ENCODE measurements at places on chromosomes 4 and X.

DNA sequence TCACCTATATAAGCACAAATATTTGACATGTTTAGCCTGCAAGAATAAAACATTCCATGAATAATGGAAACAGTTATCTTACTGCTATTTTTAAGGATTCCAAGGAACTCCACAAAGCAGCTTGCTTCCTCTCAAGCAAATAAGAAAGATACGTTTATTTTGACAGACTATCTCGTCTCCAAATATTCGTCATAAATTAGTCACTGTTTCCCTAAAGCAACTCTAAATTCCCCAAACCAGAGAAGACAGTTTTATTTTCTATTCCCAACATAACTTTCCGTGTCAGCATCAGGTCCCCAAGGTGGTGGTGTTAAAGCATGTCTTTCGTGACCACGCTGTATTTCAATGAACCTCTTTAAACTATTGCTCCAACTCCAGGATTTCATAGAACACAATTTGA lies 24.3 kb upstream of the DKK2 start:
- no peak for DNase-seq

DNA sequence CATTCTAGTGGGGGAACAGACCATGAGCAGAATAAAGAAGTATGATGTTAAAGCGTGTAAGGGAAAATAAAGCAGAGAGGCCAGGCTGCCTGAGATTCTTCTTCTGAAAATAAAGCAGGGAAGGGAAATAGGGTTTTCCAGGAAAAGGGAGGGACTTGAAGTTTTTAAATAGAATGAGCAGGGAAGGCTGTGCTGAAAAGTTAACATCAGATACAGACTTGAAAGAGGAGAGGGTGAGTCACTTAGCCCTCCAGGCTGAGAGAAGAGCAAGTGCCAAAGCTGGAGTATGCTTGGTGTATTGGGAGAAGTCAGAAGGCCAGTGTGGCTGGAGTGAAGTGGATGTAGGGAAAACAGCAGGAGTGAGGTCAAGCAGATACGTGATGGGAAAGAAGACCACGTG lies 10.0 kb upstream of the PLK4 start:
- DNase-seq: no peak

DNA sequence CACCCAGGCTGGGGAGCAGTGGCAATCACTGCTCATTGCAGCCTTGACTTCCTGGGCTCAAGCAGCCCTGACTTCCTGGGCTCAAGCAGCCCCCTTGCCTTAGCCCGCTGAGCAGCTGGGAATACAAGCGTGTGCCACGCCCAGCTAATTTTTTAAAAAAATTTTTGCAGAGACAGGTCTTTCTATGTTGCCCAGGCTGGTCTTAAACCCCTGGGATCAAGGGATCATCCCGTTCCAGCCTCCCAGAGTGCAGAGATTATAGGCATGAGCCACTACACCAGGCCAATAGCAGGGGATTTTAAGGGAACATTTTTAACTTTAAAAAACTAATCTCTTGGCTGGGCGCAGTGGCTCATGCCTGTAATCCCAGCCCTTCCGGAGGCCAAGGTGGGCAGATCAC lies 5.3 kb upstream of the SLC34A2 start:
- DNase-seq: no peak

DNA sequence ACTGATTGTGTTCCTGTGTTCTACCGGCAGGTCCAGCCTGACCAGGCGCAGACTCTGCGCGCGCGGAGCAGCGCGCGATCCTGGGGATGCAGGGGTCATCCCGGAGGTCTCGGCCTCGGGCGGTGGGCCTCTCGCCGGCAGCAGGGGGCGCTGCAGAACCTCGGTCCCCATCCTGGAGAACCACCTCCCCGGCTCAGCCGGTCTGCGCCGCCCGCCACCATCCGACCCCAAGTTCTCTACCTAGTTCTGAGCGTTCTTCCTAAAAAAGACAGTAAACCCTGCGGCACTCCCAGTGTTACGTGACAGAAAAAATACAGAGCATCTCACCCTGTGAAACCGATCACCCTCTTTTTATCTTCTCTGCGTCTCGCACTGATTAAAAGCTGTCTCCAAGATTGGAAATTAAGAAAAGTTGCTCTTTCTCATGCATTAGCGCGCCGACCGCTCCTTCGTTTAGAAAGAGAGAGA lies 1.6 kb downstream of the TRPC3 start:
- peak; percentile 0 for DNase-seq

DNA sequence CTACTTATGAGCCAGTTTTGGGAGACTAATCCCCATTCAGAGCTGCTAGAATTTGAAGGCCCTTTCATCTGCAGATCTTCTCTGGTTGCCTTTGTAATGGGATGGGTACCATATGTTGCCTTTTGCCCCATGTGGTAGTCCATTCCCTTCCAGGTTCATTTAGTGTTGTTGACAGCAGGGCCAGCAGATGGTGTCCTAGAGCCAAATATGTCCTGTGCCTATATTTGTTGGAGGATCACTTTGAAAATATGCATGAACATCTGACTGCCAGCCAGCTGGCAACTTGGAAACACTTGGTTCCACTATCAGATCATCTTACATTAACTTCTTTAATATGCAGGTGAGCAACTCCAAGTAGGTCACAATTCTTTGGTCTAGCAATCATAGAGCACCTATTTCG lies 30.4 kb downstream of the CFAP299 start:
- peak; percentile 59 for DNase-seq

- DNase-seq: no peak
Observed at GRCh38 chrX:40573763-40574162, 7.0 kb upstream of the ATP6AP2 start.

- DNase-seq: no peak
Observed at GRCh38 chr4:138611721-138612120, 369.6 kb upstream of the SLC7A11 start.

DNA sequence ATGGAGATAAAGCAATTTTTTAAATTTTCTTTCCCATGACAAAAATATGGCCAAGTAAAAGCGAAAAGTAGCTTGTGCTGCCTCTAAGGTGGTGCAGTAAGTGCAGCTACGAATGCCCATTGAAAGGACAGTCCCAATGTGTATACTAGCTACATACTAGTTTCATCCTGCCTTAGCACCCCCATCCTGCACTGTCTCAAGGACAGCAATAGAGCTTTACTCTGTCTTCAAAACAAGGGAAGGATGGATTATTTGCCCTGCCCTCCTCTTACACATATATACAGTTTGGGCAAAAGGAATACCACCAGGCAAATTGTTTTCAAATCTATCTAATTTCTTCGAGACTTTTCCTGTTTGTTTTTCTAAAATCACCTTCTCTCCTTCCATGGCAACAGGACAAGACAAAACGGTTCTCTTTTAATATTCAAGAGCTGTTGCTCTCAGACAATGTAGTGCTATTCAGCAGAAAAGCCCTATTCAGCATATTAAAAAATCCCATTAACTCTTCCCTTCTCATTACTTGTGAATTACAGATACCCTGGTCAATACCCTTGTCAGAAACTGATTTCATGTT lies 75.1 kb upstream of the SLC7A11 start:
- DNase-seq: no peak

DNA sequence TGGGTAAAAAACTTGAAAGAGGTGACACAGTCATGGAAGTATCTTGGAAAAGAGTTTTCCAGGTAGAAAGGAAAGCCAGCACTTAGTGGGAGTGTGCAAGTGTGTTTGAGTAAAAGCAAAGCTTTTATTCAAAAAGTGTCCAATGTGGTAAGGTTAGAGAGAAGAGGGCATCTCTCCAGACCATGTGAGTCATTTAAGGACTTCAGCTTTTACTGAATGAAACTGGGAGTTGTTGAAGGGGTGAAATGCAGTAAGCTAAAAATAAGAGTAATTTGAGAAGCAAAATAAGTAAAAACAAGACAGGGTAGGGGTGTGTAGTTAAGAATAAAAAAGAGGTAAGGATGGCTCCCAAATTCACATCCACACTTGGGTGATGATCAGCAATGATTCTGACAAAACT lies 238.9 kb downstream of the SLC7A11 start:
- DNase-seq: no peak

DNA sequence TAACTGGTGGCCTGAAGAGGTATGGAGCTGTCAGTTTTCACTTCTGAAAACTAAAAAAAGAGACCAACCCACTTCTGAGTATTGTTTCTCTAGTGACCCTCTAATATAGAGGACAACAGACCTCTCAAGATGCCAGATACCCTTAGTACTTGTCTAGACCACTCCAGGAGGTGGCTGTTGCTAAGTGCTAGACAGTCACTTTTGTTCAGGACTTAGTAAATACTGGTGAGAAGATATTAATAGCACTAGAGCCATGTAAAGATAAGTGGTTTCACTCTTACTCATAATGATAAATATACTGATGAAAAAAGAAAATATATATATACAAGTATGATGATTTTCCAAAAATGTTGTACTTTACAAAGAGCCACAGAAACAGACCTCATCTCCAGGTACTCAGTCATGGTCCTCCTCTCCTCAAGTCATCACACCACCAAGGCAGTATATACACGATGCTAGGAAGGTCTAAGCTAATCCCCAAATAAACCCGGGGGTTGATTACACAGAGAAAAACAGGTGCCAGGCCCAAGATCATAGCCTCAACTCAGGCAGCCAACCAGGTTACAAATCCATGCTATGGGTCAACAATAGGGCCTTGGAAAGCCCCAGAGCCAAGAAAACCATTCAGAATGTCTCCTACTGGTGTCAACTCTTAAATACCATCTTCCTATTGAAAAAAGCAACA lies 66.9 kb downstream of the ARHGEF9 start:
- no peak for DNase-seq

DNA sequence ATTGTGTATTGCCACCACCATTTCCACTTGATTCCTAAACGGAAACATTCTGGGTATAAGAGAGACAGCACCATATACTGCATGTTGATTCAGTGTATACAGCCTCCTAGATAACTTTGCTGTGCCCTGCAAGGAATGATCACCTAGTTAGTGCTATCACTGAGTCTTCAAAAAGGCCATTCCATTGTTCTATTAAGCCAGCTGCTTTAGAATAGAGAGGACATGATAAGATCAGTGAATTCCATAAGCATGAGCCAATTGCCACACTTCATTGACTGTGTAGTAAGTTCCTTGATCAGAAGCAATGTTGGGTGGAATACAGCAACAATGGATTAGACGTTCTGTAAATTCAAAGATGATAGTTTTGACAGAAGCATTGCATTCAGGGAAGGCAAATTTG lies 1047.3 kb downstream of the PCDH18 start:
- no peak for DNase-seq

- no peak for DNase-seq
Observed at GRCh38 chrX:41634284-41634683, 54.5 kb upstream of the GPR34 start.
